Esophagus squamous epithelium (tissue), 5 donors: ENCODE measurements at places on chromosomes 2 and 18.

DNA sequence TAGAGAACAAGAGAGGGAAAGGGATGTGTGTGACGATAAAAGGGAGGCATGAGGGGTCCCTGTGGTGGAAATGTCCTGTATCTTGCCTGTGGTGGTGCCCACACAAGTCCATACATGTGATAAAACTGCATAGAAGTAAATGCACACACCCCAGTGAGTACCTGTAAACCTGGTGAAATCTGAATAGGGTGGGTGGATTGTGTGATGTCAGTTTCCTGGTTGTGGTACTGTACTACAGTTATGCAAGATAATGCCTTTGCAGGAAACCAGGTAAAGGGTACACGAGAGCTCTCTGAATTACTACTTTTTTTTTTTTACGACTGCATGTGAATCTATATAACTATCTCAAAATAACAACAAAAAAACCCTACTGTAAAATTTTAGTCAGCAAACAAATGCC lies 22.1 kb downstream of the SERPINE2 start:
- no peak for DNase-seq
- no peaks in the 10 kb centered on the region for H3K4me1 ChIP-seq
- H3K27me3 ChIP-seq: no peaks in the 10 kb centered on the region
- H3K36me3 ChIP-seq: no peaks in the 10 kb centered on the region

DNA sequence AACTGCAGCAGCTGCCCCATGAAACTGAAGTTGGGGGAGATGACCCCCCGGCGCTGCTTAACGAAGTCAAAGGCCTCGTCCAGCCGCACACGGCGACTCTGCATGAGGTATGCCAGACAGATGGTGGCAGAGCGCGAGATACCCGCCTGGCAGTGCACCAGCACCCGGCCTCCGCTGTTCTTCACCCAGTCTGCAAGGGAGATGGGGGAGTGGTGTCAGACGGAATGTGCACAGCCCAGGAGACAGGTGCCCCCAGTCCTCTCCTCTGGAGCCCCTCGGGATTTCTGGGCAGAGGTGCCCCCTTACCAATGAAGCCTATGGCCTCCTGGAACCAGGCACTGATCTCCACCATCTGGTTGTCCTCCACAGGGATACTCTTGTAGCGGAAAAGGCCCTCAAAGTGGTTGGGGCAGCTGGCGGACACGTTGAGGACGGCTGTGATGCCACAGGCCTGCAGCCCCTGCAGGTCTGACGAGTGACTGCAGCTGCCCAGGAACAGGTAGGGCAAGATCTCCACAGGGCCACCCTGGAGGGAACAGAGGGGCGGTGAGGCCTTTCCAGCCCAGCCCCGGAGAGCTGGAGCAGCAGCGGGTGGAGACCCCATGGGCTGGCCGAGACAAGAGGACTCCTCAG lies 1.3 kb downstream of the DUSP2 start:
- DNase-seq: no peak
- no peaks in the 10 kb centered on the region for H3K27me3 ChIP-seq
- peak overlapping the region; percentile 69 for H3K4me3 ChIP-seq

- peaks cover 4% of the 10 kb centered on the region for H3K4me1 ChIP-seq
- H3K36me3 ChIP-seq: no peaks in the 10 kb centered on the region
- DNase-seq: no peak
- peak overlapping the region; percentile 73 for H3K27ac ChIP-seq
Observed at GRCh38 chr2:215410932-215411285, 25.0 kb downstream of the FN1 start.

DNA sequence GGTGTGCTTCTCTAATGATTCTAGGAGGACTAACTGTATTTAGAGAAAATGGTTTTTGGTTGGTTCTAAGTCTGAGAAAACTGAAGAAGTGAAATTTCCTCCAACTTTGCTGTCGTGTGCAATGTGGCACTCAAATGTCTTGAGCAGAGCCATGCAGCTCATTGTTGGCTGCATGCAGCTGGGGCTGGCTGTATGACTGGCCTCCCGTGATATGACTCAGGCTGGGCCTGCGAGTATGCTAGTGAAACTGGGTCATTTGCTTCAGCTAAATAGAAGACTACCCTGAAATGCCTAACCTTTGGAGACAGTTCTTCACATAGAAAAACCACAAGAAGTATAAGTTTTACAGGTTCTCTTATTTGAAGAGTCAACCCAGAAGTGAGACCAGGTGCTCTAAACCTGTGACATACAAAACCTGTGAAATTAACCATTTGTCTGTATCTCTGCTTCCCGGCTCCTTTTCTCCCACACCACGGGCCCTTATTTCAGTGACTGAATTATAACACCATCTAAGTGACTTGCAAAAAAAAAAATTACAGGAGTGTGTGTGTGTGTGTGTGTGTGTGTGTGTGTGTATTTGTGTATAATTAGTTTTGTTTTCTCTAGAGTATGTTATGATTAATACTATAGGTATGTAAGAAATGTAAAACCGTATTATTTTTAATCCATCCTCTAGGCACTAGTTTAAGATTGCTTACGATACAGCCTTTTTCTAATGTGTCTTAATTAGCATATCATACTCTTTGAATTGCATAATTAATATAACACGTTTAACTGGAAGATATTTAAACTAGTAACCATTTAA lies 15.9 kb downstream of the POLI start:
- H3K27ac ChIP-seq: peak overlapping the region; percentile 6
- no peak overlapping the region for H3K4me3 ChIP-seq
- H3K27me3 ChIP-seq: no peaks in the 10 kb centered on the region

DNA sequence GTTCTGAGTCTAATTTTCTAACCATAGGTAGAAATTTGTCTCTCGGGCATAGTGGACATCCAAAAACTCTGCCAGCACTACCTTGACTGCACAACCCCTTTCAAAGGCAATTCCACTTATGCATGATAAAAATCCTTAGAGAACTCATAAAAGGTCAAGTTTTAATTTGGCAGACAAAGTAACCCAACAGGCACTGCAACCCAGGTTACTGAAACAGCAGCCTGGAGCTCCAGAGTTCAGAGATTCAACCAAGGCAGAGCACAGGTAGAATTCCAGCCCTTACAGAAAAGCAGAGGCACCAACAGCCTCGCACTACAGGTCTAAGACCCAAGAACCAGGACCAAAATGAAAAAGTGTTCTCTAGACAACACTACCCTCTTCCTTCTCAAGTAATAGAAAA lies 1.8 kb downstream of the DTNB start:
- peaks cover 39% of the 10 kb centered on the region for H3K4me1 ChIP-seq
- H3K4me3 ChIP-seq: peak overlapping the region; percentile 97
- no peaks in the 10 kb centered on the region for H3K27me3 ChIP-seq
- no peak for DNase-seq
- H3K27ac ChIP-seq: peak overlapping the region; percentile 87
- H3K36me3 ChIP-seq: no peaks in the 10 kb centered on the region

DNA sequence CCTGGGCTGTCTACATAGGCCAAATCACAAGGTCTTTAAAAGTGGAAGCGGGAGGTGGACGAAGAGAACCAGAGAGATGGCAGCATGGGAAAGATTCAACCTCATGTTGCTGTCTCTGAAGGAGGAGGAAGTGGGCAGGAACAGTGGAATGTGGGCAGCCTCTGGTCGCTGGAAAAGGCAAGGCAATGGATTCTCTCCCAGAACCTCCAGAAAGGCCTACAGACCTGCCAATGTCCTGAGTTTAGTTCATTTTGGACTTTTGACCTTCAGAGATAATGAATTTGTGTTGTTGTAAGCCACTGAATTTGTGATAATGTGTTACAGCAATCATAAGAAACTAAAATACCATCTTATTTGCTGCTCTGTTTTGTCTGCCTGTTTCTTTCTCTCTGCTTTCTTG lies 122.5 kb downstream of the RNF152 start:
- no peak overlapping the region for H3K27ac ChIP-seq
- DNase-seq: no peak
- no peaks in the 10 kb centered on the region for H3K27me3 ChIP-seq
- H3K36me3 ChIP-seq: no peaks in the 10 kb centered on the region

- no peaks in the 10 kb centered on the region for H3K4me1 ChIP-seq
- H3K27ac ChIP-seq: no peak overlapping the region
- no peaks in the 10 kb centered on the region for H3K27me3 ChIP-seq
- DNase-seq: no peak
- H3K36me3 ChIP-seq: peaks cover 13% of the 10 kb centered on the region
Observed at GRCh38 chr2:207950063-207950760, 75.1 kb downstream of the PLEKHM3 start.

- DNase-seq: no peak
- H3K27me3 ChIP-seq: no peaks in the 10 kb centered on the region
- H3K4me1 ChIP-seq: no peaks in the 10 kb centered on the region
Observed at GRCh38 chr18:36015629-36016028, 43.1 kb downstream of the RMP24 start.

- H3K4me3 ChIP-seq: no peak overlapping the region
- H3K36me3 ChIP-seq: no peaks in the 10 kb centered on the region
- H3K27ac ChIP-seq: no peak overlapping the region
- no peaks in the 10 kb centered on the region for H3K4me1 ChIP-seq
- H3K27me3 ChIP-seq: no peaks in the 10 kb centered on the region
Observed at GRCh38 chr18:78799382-78800089, 180.1 kb upstream of the SALL3 start.

GRCh38 chr18:31247574-31248199 lies 70.3 kb upstream of the DSG1 start:
- no peak overlapping the region for H3K4me3 ChIP-seq
- no peaks in the 10 kb centered on the region for H3K4me1 ChIP-seq
- no peak for DNase-seq

GRCh38 chr2:127530245-127531140 lies 4.2 kb upstream of the IWS1 start:
- no peak for DNase-seq
- peaks cover 5% of the 10 kb centered on the region for H3K4me1 ChIP-seq
- H3K27ac ChIP-seq: no peak overlapping the region
- peaks cover 27% of the 10 kb centered on the region for H3K27me3 ChIP-seq
- no peak overlapping the region for H3K4me3 ChIP-seq
- no peaks in the 10 kb centered on the region for H3K36me3 ChIP-seq

DNA sequence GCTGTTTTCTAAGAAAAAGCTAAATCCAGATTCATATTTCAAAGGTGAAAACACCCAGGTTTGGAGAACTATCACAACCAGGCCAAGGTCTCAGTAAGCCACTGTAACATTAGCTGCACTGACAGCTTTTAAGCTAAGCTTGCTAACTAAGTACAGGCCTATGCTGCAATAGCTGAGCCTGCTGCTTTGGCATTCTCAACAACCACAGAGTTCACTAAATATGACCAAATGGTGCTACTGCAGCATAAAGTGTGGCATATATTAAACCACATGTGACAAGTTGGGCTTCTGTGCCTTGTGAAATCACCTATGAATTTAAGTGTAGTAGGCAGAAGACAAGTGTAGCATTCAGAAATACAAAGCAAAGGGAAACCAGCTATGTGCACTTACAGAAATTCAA lies 206.7 kb downstream of the TCF4 start:
- no peak overlapping the region for H3K4me3 ChIP-seq
- H3K4me1 ChIP-seq: no peaks in the 10 kb centered on the region
- no peaks in the 10 kb centered on the region for H3K36me3 ChIP-seq
- no peak for DNase-seq
- no peak overlapping the region for H3K27ac ChIP-seq

GRCh38 chr2:181153886-181154285 lies 173.5 kb downstream of the UBE2E3 start:
- DNase-seq: no peak
- no peak overlapping the region for H3K4me3 ChIP-seq
- H3K27ac ChIP-seq: no peak overlapping the region

GRCh38 chr2:105746177-105747080 lies 1.7 kb downstream of the NCK2 start:
- H3K27me3 ChIP-seq: no peaks in the 10 kb centered on the region
- H3K4me3 ChIP-seq: peak overlapping the region; percentile 97
- H3K36me3 ChIP-seq: no peaks in the 10 kb centered on the region

- H3K27me3 ChIP-seq: no peaks in the 10 kb centered on the region
- DNase-seq: no peak
- H3K27ac ChIP-seq: no peak overlapping the region
- no peaks in the 10 kb centered on the region for H3K36me3 ChIP-seq
- no peak overlapping the region for H3K4me3 ChIP-seq
- peaks cover 10% of the 10 kb centered on the region for H3K4me1 ChIP-seq
Observed at GRCh38 chr2:68727683-68728375, 6.8 kb upstream of the ARHGAP25 start.

DNA sequence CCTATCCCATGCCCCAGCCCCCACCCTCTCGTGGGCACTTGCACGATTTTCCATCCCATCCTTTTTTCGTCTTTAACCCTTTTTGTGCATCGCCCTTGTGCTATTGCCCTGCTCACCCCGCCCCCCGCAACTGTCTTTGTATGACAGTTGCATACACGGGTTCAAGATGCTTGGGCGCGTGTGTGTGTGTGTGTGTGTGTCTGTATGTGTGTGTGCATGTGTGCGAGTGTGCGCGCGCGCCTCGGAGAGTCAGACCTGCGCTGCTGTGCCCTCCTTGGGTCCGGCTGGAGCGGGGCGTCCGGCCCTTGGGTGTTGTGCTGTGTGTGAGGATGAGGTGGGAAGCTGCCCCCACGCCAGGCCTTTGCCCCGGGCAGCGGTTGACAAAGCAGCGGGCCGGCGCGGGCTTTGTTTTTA lies 230.7 kb downstream of the HAUS1 start:
- peaks cover 16% of the 10 kb centered on the region for H3K4me1 ChIP-seq

- H3K4me1 ChIP-seq: peaks cover 69% of the 10 kb centered on the region
- DNase-seq: no peak
- no peaks in the 10 kb centered on the region for H3K36me3 ChIP-seq
- no peaks in the 10 kb centered on the region for H3K27me3 ChIP-seq
Observed at GRCh38 chr18:59267503-59268126, 5.6 kb downstream of the RAX start.

GRCh38 chr2:6535572-6535971 lies 330.1 kb downstream of the CMPK2 start:
- no peaks in the 10 kb centered on the region for H3K36me3 ChIP-seq
- no peak overlapping the region for H3K4me3 ChIP-seq
- no peak for DNase-seq
- no peaks in the 10 kb centered on the region for H3K4me1 ChIP-seq
- H3K27me3 ChIP-seq: no peaks in the 10 kb centered on the region

DNA sequence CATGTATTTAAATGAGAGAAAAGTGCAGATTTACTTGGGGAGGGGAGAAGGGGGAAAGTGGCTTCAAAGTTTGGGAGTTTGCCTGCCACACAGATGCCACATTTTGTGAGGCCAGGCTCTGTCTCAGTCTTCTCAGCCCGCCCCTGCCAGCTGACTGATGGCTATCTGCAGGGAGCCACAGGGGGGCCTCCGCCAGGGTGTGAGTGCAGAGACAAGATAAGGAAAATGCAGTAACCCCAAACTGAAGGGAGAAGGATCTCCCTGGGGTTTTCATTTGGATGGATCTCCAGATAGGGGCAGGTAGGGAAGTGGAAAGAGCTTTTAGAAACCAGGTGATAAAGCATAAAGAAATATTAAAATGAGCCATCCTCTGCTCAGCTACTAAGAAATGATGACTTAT lies 128.8 kb downstream of the ZNF521 start:
- H3K4me3 ChIP-seq: no peak overlapping the region
- H3K27me3 ChIP-seq: no peaks in the 10 kb centered on the region
- DNase-seq: no peak
- H3K36me3 ChIP-seq: peaks cover 5% of the 10 kb centered on the region

GRCh38 chr2:120466704-120467054 lies 120.7 kb downstream of the INHBB start:
- H3K27ac ChIP-seq: no peak overlapping the region
- DNase-seq: no peak
- H3K27me3 ChIP-seq: no peaks in the 10 kb centered on the region
- no peaks in the 10 kb centered on the region for H3K36me3 ChIP-seq
- H3K4me1 ChIP-seq: no peaks in the 10 kb centered on the region

GRCh38 chr2:223760838-223761502 lies 76.4 kb downstream of the AP1S3 start:
- peak; percentile 8 for DNase-seq
- no peak overlapping the region for H3K4me3 ChIP-seq
- no peaks in the 10 kb centered on the region for H3K4me1 ChIP-seq
- no peaks in the 10 kb centered on the region for H3K27me3 ChIP-seq
- no peaks in the 10 kb centered on the region for H3K36me3 ChIP-seq
